ENCODE measurements at places on chromosomes 5 and 9.

GRCh38 chr5:64213531-64213930 is 47.9 kb downstream of the RNF180 start:
- no peak for DNase-seq

GRCh38 chr5:15722305-15722704 is 222.3 kb downstream of the FBXL7 start:
- DNase-seq: no peak

GRCh38 chr9:100100146-100100667 is 1.2 kb downstream of the INVS start:
- DNase-seq: no peak

DNA sequence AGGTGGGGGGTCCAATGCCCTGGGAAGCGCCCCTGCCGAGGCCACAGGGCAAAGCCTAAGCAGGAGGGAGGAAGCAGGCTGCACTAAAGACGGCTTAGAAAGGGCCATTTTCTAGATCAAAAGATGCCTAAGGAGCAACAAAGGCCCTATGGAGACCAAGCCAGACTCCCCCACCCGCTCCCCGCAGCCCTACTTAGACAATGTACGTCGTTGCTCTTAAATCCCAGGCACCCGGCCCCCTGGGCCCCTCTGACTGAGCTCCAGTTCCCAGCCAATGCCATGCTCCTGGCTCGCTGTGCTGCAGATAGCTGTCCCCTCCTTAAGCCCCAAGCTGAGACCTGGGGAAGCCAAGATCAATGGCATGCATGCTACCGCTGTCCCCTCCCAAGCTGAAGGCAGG is 10.3 kb downstream of the IPPK start:
- DNase-seq: no peak

- no peak for DNase-seq
Measured at GRCh38 chr5:95957561-95958203, 4.0 kb downstream of the ELL2 start.

Data from NCI-H510A (cell line).